Pons (tissue), 1 donor: ENCODE measurements at places on chromosomes 3 and 15.

- DNase-seq = no peak
These were observed 343.7 kb downstream of the NSUN3 start for GRCh38 chr3:94406595-94406994.

- no peak for DNase-seq
These were observed 5.2 kb upstream of the NOX5 start for GRCh38 chr15:69009341-69009740.

DNA sequence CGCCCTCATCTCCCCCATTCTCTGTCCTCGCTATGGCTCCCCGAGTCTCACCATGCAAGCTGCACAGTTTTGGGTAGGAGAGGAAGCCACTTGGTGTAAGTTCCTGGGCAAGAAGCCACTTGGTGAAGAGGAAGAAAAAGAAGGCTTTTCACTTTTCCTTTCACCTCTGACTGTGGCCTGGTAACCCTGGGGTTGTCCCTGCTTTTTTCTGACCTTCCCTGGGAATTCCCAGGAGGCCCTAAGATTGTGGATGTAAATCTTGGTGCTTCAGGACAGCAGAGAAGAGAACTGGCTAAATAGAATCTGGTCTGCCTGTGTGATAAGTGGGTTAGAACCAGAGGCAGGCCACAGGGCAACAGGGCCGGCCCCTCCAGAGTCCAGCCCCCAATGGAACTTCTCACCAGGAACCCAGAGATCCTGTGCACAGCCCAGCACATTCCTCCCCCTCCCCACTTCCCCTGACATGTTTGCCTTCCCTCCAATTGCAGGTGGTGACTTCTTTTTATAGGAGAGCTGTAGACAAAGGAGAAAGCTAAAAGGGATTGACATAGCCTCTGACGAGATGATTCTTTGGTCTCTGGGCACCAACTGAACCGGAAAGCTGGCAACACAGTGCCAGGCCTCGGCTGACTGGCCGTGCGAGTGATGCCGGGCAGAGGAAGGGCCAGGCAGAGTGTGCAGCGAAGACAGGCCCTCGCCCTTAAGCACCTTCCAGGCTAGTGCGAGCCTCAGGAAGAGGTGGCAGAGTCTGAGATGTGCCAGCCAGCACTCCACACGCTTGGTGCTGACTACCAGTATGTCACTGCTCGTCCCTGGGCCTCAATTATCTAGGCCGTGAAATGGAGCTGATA, 19.4 kb upstream of the SKOR1 start:
- DNase-seq = no peak

DNA sequence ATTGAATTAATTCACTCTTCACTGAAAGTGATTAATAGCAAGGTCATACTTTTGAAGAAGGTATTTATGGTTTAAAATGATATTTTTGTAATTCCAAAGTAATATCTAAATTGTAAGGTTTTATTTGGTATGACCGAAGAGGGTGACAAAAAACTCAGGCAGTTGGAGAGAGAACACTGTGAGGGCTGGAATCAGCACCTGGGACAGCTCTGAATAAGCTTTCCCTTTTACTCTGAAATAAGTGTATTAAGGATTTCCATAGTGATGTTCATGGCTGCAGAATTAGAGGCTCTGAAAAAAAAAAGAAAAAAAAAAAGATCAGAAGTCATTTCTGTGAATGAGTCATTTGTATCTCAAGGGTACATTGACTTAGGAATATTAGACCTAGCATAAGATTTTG, 299.5 kb downstream of the IL5RA start:
- no peak for DNase-seq

DNA sequence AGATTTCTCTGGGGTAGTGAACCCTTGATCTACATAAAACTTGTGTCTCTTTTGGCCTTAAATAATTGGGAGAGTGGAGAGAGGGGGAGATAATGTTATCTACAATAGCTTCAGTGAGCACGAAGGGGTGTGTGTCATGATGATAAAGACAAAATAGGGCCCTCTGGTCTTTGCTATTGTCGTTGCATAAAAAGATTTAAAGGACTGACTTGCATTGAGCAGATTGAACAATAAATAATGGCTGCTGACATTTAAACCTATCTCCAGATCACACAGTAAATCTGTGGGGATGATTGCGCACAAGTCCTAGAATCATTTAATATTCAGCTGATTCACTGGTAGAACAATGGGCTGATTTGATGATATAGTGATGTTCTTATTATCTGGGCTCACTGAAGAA, 71.3 kb upstream of the GAP43 start:
- no peak for DNase-seq

- no peak for DNase-seq
These were observed 89.2 kb upstream of the HERC1 start for GRCh38 chr15:63922916-63923315.

GRCh38 chr3:176964661-176965060, 232.6 kb downstream of the TBL1XR1 start:
- no peak for DNase-seq

DNA sequence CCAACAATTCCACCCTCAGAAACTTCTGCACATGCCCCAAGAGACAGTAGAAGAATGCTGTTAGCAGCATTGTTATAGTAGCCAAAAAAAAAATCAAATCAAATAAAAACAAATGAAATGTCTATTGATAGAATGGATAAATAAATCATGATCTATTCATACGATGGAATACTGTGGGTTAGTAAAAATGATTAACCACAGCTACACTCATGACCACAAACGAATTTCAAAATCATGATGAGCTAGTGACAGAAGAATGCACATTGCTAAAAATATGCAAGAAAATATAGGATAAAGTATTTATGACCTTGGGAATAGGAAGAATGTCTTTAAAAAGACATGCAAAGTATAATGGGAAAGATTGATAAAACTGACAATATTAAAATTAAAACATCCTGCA, 57.5 kb upstream of the ACAN start:
- DNase-seq = no peak

DNA sequence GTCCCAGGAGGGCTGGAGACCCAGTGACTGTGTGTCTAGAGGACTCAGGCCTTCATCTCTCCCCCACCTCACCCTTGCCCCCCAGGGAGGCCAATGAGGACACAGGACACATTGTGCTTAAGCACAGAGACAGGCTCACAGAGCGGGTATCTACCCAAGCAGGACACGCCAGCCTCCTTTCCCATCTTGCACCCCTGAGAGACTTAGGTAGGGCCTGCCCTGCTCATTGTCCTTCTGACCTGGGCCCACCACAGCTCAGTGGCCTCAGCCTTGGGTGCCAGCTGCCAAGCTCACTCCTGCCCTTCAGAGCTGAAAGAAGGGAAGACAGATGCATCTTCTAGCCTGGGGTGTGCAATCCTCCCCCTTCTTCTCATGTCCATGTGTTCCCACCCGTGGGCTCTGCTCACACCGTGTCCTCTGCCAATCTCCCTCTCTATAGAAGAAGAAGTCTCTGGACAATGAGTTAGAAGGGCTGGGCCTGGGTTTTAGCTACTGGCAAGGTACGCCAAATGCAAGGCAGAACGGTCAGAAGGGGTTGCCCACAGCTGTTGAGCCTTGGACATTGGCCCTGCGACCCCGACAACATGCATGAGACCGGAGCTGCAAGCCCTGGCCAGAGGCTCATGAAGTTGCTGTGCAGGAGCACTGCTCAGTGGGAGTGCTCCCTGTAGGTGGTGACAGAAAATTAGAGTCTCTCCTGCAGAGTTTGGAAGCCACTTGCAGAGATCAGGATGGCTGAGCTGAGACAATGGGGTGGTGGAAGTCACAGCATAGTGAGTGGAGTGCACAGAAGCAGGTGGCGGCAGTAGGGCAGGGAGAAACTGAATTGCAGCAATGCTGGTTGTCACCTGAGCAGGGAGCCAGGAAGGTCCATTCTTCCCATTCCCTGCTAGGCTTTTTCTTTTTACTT, 32.8 kb downstream of the ACSBG1 start:
- DNase-seq = no peak

DNA sequence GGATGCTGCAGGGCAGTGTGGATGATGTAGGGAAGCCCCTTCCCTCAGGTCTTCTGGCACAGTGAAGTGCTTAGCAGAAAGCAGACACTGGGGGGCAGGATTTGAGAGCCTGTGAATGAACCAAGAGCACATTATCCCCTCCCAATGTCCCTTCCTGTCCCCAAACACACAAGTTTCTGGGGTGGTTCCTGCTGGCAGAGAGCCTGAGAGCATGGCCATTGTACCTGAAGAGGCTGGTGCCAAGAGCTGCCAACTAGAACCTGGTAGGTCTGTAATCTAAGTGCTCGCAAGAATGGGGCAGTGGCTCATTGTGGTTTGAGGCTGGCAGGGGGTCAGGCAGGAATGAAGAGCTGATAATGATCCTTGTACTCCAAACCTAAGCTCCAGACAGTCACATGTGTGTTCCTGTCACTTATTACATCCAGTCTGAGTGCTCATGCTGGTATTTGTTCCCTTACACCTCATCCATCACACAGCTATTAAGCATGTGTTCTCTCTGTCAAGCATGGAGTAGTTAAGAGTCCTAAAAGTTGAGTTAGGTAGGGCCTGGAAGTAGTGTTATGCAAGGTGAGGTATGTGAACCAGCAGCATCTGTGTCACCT, 6.7 kb upstream of the CCR1 start:
- no peak for DNase-seq
